ENCODE measurements at places on chromosomes 6 and 20.

DNA sequence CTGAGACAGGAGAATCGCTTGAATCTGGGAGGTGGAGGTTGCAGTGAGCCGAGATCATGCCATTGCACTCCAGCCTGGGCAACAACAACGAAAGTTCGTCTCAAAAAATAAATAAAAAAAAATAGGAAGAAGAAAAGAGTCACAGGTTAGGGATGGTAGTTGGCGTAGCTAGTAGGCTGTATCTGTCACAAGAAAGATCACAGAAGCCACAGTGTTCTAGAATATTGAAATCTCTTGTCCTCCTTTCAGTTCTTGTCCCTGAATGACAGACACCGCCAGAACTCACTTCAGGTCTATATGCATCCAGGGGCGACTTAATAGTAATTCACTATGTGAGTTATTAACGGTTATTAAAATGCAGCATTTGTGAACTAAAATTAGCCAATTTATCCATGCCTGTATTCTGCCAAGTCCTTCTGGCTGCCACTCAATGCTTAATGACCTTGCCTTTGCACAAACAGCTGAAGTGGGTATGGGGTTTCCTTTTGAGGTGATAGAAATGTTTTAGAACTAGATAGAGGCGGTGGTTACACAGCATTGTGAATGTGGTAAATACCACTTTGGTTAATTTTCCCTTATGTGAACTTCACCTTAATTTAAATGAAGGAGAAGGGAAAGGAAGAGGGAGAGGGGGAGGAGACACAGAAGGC, 41.3 kb upstream of the ZMYND8 start:
- DNase-seq, result no peak

- DNase-seq, result no peak
Observed at GRCh38 chr20:34527016-34527415, 10.8 kb downstream of the DYNLRB1 start.

DNA sequence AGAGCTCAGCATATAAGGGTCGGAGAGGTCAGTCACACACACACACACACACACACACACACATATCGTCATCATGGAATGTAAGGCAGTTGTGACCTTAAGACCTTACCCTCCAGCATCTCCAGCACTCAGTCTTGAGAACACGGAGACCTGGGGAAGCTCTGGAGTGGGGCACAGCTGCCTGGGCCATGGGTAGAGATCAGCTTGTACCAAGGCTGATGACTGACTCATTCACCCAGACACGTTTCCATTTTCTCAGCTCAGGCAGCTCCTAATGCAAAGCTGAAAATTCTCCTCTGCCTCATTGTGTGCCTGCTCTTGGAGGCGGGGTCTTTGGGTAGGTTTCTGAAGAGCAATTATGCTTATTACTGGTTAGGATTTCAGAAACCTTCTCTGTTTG, 38.3 kb upstream of the PDYN start:
- DNase-seq, result no peak

DNA sequence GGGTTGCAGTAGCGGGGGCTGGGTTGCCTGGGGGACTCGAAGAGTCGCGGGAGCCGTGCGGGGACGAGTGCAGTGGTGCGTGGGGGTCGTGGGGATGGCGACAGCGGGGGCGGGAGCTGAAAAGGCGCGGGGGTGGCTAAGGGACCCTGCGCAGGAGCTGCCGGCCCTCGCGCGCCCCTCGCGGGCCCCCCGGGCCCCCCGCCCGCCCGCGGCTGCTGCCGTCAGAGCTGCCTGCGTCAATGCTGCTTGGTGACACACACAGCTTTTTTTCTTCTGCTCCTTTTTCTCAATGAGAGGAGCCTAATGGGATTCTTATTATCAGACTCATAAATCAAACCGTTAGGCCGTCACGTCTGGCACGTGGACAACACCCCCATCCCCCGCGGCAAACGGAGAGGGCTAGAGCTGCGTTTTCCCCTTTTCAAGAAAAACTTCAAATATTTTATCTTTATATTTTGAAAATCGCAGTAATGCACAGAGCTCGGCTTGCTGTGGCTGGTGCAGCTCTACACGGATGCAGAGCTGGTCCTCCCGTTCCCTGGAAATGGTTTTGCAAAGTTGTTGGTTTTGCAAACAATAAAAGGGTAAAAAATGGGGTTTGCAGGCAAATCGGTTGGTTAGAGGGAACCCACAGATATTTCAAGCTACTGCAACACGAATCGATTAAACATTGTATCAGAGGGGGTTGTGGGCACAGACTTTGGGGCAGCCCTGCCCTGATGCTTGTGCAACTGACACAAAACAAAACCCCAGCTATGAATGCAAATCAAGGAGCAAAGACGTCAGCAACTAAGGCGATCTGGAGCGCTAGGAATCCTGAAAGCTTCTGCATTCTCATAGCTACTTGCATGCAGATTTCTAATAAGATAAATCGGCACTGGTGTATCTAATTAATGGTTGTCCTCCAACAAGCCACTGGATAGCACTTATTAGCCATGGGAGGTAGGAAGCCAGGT, 161.4 kb downstream of the TBXT start:
- no peak for DNase-seq

- DNase-seq, result no peak
Observed at GRCh38 chr6:30142665-30143064, 6.7 kb downstream of the TRIM40 start.

DNA sequence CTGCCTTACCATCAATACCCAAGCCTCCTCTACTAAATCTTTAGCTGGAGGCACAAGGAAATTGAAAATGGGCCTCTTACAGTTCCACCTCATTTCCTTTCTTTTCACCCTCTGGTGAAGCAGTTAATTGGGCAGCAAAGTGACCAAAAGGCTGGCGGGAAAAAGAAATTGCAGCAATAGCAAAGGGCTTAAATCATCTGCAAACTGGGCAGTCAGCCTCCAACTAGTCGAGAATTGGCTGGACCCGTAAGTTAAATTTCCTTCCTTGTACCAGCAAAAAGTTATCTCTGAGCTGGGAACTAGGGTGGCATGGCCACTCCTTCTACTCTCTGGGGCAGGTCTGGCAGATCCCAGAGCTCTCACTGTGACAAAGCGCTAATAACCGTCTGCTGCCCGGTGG, 33.5 kb downstream of the GHRH start:
- no peak for DNase-seq

DNA sequence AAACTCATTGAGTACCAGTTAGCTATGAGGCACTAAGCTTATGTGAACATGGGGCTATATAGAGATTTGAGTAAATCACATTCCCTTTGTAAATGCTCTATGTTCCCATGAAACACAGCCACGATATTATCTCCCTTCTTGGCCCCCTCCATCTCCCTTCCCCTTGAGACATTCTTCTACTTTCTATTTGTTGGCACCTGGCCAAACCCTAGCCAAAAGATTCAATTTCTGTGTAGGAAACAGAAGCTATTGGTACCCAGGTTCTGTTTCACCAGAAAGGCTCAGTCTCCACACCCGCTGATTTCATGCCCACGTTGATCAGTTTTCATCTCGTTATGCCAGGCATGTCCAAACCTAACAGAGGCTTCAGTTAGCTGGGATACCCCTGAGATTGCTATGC, 145.5 kb upstream of the LAMP5 start:
- no peak for DNase-seq

- DNase-seq, result no peak
Observed at GRCh38 chr20:7926323-7926722, 13.9 kb downstream of the HAO1 start.

DNA sequence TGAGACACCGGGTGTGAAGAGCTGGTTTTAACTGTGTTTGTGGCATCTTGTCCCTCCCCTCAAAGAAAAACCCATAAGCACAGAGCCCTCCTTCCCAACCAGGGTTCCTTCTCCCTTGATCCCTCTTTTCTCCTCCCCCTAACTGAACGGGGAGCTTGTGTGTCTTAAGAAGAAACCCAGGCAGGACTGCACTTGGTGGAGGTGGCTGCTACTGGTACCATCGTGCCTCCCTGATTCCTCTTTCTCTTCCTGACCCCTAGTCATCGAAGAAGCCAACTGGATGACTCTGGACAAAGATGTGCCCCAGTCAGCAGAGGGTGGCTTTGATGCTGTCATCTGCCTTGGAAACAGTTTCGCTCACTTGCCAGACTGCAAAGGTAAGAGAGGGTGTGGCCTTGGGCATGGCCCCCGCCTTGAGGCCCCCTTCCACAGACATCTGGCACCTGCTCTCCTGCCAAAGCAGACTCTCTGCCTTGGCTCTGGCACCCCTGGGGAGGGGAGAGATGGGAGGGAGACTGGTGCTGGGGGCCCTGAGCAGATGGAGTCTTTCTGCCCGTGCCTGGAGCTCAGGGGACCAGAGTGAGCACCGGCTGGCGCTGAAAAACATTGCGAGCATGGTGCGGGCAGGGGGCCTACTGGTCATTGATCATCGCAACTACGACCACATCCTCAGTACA, 2.1 kb downstream of the GNMT start:
- no peak for DNase-seq

GRCh38 chr6:118680452-118681095, 29.2 kb upstream of the CEP85L start:
- DNase-seq, result no peak

- DNase-seq, result no peak
Observed at GRCh38 chr6:158396136-158396535, 83.9 kb downstream of the TULP4 start.

GRCh38 chr6:12280902-12281301, 9.3 kb upstream of the EDN1 start:
- no peak for DNase-seq

GRCh38 chr6:119533603-119534279, 184.2 kb upstream of the MAN1A1 start:
- DNase-seq, result no peak

DNA sequence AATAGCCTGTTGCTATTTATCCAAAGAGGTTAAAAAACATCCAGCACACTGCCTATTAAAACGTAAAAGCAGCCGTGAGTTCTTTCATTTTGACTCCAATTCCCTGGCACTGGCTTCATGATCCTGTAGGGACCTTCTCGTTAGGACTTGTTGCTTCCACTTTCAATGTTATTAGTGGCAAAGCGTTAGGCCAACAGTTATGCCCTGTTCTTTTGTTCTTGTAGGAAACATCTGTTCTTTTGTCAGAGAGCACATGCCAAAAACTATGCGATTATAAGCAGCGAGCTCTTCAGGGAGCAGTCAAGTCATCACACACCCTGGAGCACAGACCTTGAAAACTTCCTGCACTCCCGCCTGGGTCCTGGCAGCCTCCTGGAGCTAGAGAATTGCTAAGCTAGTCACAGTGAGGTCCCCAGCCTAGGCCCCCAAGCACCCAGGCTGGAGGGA, 609.5 kb upstream of the ARID1B start:
- no peak for DNase-seq

- DNase-seq, result no peak
Observed at GRCh38 chr6:25476126-25476525, 175.9 kb upstream of the SCGN start.

GRCh38 chr6:106556368-106556960, 72.8 kb downstream of the RTN4IP1 start:
- DNase-seq, result no peak

All from CD4-positive, alpha-beta T cell treated with Interleukin-15 for 1 hour (primary cell).